ENCODE measurements at places on chromosomes 16 and 17. TPM values are rescaled to one million over a fixed set of nuclear protein-coding genes. Genes with fewer than 3 reads are reported as not detected.

DNA sequence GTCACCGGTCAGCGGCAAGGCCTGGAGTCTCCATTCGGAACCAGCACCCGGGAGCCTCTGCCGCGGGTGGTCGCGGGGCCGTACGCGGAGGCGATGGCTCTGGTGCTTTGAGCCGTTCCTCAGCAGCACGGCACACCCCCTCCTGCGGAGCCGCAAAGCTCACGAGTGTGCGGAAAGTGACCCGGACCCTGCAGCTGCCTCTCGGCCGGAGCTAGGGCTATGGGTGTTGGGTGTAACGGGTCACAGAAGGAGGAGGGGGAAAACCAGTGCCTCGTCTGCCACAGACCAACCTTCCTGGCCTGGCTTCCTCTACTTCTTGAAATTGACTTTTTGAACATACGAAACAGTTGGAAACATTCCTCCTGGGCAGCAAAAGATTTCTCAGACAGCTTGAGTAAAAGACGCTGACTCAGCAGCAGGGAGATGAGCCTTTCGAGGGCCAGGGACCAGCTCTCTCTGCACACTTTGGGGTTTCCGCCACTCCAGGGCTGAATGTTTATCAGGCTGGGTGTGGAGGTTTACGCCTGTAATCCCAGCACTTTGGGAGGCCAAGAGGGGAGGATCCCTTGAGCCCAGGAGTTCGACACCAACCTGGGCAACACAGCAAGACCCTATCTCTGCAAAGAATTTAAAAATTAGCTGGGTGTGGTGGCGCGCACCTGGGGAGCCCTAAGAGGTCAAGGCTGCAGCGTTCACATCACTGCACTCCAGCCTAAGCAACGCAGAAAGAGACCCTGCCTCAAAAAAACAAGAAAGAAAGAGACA, 26.4 kb upstream of the PITPNA start:
- no peak for DNase-seq

The DOC2A gene
- 0.42 TPM for total RNA-seq

The FAM171A2 gene
- total RNA-seq, result 0.35 TPM

DNA sequence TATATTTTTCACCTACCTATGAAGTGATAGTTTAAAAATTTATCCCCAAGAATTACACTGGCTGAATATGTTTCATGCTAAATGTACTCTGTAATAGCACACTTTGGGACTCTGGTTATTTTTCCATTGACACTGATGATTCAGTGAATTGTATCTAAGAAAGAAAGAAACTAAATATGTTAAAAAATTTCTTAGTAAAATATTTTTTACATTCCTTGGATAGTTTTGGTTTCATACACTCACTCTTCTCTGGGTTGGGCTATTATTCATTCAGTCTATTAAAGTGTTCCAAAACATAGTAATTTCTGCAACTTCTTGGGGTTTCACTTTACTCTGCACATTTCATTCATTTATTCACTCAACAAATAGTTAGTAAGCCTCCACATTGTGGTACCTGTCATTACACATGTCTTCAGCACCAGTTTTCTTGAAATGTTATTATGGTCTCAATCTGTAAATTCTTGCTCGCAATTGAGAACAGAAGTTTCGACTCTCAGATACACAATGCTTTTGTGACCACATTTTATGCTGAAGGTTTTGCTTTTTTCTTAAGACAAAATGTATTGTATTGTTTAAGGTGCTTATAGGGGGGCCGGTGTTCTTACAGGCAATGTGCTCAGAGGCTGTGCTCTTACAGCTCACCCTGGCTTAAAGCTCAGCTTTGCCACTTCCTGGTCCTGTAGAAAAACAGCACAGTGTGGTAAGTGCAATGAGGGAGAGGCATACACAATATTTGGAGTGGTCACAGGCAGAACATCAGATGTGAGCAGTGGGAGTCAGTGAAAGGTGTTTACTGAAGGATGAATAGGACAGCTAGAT, 17.4 kb downstream of the CNTNAP4 start:
- DNase-seq, result no peak

- DNase-seq, result no peak
These were observed 181.4 kb downstream of the SPECC1 start for GRCh38 chr17:20190605-20191004.

Data from CD8-positive, alpha-beta memory T cell (primary cell).